ENCODE measurements at places on chromosomes 1 and 21. TPM values are rescaled to one million over a fixed set of nuclear protein-coding genes. Genes with fewer than 3 reads are reported as not detected.

The ZNF692 gene
- total RNA-seq: 8.8 TPM

The GPR61 gene
- not detected for total RNA-seq

The PGLYRP4 gene
- total RNA-seq: not detected

The ELOA gene
- 63.4 TPM for total RNA-seq

DNA sequence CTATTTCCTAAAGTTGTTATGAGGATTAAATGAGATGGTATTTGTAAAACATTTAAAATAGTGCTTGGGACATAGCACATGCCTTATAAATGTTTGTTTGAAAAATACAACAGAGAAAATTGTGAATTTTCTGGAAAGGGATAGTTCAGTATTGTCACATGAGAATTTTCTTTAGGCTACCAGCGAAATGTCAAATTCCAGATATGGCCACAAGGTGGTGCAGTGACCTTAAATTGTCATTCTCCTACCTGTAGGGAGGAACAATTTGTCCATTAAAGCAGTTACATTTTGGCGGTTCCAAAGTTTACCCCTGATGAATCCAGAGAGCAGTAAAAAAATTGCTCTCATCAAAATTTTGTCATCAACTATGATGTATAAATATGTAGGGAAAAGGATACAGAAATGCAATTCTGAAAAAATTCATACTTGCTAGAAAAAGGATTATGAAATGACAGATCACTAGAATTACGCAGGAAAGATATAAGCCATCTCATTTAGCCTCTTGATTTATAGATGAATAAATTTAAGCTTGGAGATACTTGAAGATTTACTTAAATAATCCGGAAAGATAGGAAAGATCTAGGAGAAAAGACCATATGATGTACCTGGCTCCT is 50.2 kb upstream of the TSHB start:
- DNase-seq: peak; percentile 58
- H3K27me3 ChIP-seq: peaks cover 13% of the 10 kb centered on the region
- H3K27ac ChIP-seq: no peak overlapping the region

GRCh38 chr1:12173631-12174121 is 6.9 kb downstream of the TNFRSF1B start:
- no peak overlapping the region for H3K27ac ChIP-seq
- no peak overlapping the region for H3K4me3 ChIP-seq
- H3K36me3 ChIP-seq: no peaks in the 10 kb centered on the region
- DNase-seq: no peak
- H3K4me1 ChIP-seq: peaks cover 9% of the 10 kb centered on the region

DNA sequence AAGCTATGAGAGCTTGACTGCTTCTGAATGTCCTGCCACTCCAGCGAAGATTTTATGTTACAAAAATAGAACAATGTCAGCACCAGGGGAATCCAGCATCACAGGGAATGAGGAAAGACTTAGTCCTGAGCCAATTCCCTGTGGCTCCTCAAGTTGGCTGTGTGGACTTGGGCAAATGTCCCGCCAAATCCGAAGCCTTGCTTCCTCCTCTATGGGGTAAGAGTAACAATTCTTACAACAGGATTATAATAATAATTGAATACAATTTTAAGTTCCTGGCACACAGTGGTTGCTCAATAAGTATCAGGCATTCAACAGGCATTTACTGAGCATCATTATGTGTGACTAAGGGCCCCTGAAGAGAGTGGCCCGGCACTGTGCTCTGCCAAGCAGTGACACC is 44.4 kb downstream of the STPG1 start:
- no peak overlapping the region for H3K27ac ChIP-seq
- DNase-seq: no peak
- H3K4me1 ChIP-seq: peaks cover 10% of the 10 kb centered on the region
- H3K27me3 ChIP-seq: no peaks in the 10 kb centered on the region

GRCh38 chr1:174967845-174968705 is 31.7 kb upstream of the CACYBP start:
- no peaks in the 10 kb centered on the region for H3K27me3 ChIP-seq
- no peak for DNase-seq
- H3K36me3 ChIP-seq: no peaks in the 10 kb centered on the region
- H3K4me3 ChIP-seq: no peak overlapping the region

DNA sequence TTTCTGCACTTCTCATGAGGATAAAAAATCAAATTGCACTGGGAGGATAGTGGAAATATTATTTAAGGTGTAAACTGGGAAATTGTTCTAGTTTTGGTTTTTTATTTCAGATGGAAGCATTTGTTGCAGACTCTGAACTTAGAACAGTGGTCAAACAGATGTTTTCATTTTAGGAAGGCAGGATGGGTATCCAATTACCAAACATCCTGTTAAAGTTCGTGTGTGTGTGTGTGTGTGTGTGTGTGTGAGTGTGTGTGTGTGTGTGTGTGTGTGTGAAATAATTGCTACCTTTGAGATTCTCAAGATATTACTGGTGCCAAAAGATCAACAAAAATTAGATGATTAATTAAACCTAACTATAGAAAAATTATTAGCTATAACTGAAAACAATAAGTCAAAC is 24.3 kb upstream of the DUSP10 start:
- H3K4me3 ChIP-seq: no peak overlapping the region
- H3K4me1 ChIP-seq: no peaks in the 10 kb centered on the region
- H3K27me3 ChIP-seq: no peaks in the 10 kb centered on the region
- H3K36me3 ChIP-seq: no peaks in the 10 kb centered on the region
- H3K27ac ChIP-seq: no peak overlapping the region

GRCh38 chr1:82343381-82343780 is 542.6 kb downstream of the ADGRL2 start:
- no peaks in the 10 kb centered on the region for H3K4me1 ChIP-seq
- no peaks in the 10 kb centered on the region for H3K27me3 ChIP-seq
- H3K36me3 ChIP-seq: no peaks in the 10 kb centered on the region
- H3K4me3 ChIP-seq: no peak overlapping the region
- no peak for DNase-seq

GRCh38 chr1:8835941-8836643 is 18.7 kb upstream of the RERE start:
- no peaks in the 10 kb centered on the region for H3K27me3 ChIP-seq
- DNase-seq: no peak

DNA sequence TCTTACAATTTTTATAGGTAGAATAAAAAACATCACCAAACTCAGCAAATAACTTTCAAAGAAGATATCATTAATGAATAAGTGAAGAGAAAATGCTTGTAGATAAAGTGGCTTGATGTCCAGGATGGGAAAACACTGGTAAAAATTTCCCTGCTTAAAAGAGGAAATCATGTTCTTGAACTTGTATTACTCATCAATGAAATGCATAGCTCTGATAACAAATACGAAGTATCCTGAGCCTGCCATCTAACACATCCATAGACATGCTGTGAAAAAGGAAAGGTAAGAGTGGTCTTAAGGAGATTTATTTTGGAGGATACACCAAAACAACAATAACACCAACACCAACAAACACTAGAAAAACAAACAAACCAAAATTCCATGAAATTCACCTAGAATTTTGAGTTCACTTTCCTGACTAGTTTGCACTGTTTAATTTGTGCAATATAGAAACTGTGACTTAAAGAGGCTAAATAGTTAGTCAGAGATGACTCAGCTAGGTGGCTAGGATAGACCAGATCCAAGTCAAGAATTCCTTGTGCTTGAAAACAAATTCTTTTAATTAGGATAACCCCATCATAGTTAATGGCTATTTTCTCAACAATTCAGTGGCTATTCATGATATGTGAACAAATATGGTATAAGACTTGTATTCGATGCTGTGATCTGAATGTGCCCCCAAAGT is 179.8 kb upstream of the KCNK2 start:
- no peaks in the 10 kb centered on the region for H3K36me3 ChIP-seq
- H3K4me1 ChIP-seq: peaks cover 11% of the 10 kb centered on the region
- no peaks in the 10 kb centered on the region for H3K27me3 ChIP-seq
- no peak overlapping the region for H3K27ac ChIP-seq
- H3K4me3 ChIP-seq: no peak overlapping the region

- H3K27ac ChIP-seq: no peak overlapping the region
- H3K36me3 ChIP-seq: no peaks in the 10 kb centered on the region
- no peaks in the 10 kb centered on the region for H3K27me3 ChIP-seq
- no peak overlapping the region for H3K4me3 ChIP-seq
- no peaks in the 10 kb centered on the region for H3K4me1 ChIP-seq
- DNase-seq: no peak
Measured at GRCh38 chr1:172425339-172425738, 4.9 kb downstream of the C1orf105 start.

GRCh38 chr1:166950156-166950555 is 25.2 kb downstream of the ILDR2 start:
- H3K4me3 ChIP-seq: no peak overlapping the region
- peak; percentile 31 for DNase-seq
- H3K36me3 ChIP-seq: peaks cover 6% of the 10 kb centered on the region
- H3K4me1 ChIP-seq: peaks cover 68% of the 10 kb centered on the region
- H3K27me3 ChIP-seq: no peaks in the 10 kb centered on the region

GRCh38 chr1:245566952-245567351 is 412.2 kb downstream of the KIF26B start:
- no peaks in the 10 kb centered on the region for H3K36me3 ChIP-seq
- no peaks in the 10 kb centered on the region for H3K27me3 ChIP-seq
- H3K4me3 ChIP-seq: no peak overlapping the region
- no peak overlapping the region for H3K27ac ChIP-seq
- no peak for DNase-seq
- H3K4me1 ChIP-seq: peaks cover 7% of the 10 kb centered on the region

DNA sequence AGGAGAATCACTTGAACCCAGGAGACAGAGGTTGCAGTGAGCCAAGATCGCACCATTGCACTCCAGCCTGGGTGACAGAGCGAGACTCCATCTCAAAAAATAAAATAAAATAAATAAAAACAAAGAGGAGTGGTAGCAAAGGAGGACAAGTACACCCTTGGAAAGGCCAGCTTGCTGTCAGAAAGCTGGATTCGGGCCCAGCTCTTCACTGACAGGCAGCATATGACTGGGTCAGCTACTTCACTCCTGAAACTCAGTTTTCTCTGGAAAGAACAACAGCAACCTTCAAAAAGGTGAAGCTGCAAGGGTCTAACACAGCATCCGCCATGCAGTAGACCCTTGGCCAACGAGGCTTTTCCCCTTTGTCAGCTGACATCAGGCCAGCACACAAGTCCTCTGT is 156.0 kb upstream of the TIAM1 start:
- H3K4me1 ChIP-seq: no peaks in the 10 kb centered on the region
- no peaks in the 10 kb centered on the region for H3K27me3 ChIP-seq
- no peaks in the 10 kb centered on the region for H3K36me3 ChIP-seq
- no peak overlapping the region for H3K4me3 ChIP-seq

DNA sequence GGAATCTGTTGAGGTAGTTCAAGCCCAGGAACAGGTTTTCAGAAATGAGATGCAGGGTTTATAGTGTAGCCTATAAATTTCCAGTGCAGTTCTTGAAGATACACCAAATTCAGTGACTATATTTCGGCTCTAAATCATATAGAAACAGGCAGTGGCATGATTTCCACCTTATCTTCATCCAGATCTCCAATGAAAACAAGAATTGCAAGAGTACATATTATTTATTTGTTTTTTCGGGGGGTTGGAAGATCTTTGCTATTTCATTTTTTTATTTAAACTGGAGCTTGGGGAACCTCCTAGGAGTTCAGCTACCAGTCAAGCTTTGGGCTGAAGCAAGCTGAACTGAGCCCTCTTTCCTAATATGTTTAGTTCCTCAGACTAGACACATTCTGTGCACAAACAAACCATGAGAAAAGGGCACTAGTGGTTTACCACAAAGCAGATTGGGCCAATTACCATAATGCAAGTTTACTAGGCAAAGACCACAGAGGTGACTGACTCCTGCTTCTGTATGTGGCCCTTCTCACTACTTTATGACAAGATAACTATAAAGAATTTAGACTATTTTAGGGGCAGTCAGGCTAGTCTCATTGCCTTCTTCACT is 68.5 kb downstream of the RGS2 start:
- no peaks in the 10 kb centered on the region for H3K27me3 ChIP-seq
- H3K4me3 ChIP-seq: no peak overlapping the region

- no peak overlapping the region for H3K27ac ChIP-seq
- no peak overlapping the region for H3K4me3 ChIP-seq
- H3K27me3 ChIP-seq: no peaks in the 10 kb centered on the region
Measured at GRCh38 chr1:47617381-47618221, 179.8 kb downstream of the FOXD2 start.

DNA sequence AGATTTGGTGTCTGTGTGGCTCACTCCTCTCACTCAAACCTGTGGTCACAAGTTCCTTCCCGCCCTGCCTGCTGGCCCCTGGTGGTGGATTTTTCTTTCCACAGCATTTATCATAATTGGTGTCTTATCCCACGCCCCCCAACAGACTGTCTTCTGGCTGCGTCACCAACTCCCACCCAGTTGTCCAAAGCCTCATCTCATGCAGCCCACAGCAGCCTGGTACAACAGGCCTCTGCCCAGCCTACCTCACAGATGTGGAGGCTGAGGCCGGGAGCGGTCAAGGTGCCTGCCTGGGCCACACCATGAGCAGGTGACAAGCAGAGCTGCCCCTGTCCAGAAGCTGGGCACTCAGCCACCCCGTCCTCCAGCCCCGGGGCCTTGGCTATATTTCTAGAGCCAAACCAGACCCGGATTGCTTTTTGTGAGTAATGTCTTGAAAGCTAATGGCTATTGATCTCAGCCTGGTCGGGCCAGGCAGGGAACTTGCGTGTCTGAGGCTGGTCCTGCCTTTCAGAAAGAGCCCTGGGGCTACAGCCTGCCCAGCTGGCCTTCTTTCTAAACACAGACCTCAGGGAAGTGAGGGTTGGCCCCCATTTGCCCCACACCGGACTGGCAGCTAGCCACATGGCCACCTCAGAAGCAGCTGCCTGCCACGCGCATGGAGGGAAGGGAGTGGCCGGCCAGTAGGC is 2.6 kb downstream of the KCNAB2 start:
- H3K4me1 ChIP-seq: no peaks in the 10 kb centered on the region
- H3K4me3 ChIP-seq: no peak overlapping the region
- H3K27me3 ChIP-seq: no peaks in the 10 kb centered on the region
- H3K36me3 ChIP-seq: no peaks in the 10 kb centered on the region

- H3K36me3 ChIP-seq: no peaks in the 10 kb centered on the region
- no peak for DNase-seq
- H3K4me3 ChIP-seq: no peak overlapping the region
- no peak overlapping the region for H3K27ac ChIP-seq
- peaks cover 47% of the 10 kb centered on the region for H3K27me3 ChIP-seq
Measured at GRCh38 chr1:10813799-10814198, 17.4 kb upstream of the CASZ1 start.

DNA sequence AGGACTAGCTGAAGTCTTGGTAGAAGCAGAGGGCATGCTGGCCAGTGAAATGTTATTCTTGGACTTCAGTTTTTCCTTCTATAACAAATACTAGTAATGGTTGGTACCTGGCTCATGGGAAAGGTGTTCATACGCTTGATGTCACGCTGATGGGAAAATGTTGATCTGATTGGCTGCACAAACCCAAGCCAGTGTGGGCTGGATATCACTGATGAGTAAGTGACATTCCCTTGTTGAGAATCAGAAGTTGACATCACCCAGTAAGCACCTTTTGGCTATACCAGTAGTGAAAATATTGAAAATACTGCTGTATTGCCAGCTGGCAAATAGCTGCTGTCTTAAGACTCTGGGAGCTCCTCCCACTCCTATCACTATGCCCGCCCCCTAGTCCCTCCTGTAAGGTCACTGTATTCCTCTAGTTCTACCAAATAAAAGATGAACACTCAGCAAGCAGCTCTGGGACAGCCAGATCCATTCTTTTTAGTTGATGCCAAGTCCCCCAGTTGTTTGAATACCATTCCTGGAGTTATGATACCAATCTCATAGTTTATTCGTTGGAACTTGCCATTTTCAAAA is 168.2 kb downstream of the GRIK1 start:
- H3K27me3 ChIP-seq: peaks cover 7% of the 10 kb centered on the region
- H3K4me3 ChIP-seq: no peak overlapping the region
- no peaks in the 10 kb centered on the region for H3K4me1 ChIP-seq
- H3K36me3 ChIP-seq: no peaks in the 10 kb centered on the region
- no peak for DNase-seq

GRCh38 chr1:90993245-90993644 is 28.6 kb downstream of the ZNF644 start:
- H3K36me3 ChIP-seq: peaks cover 15% of the 10 kb centered on the region
- H3K27me3 ChIP-seq: no peaks in the 10 kb centered on the region
- H3K27ac ChIP-seq: no peak overlapping the region
- H3K4me1 ChIP-seq: peaks cover 11% of the 10 kb centered on the region
- no peak for DNase-seq

Data from SJSA1 (cell line).